NCI-H1092 treated with DMSO at 0.1 percent for 48 hours (cell line): ENCODE measurements at places on chromosomes 1 and 21.

DNA sequence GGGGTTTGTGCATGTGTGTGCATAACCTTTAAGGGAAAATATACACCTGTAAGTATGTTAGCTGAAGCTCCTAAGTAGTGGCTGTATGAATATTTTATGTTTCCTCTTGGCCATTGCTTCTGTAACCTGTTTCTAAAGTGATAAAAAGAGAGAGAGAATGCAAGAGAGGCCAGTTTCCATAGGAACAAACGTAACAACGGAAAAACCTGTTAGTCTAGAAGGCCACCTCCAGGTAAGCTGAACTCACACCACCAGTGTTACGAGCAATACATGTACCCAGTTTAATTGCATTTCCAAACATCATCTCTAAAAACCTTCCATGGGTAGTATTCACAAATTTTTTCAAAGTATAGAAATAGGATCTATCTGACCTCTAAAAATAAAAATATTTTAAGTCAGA, 63.1 kb downstream of the PLPPR4 start:
- DNase-seq: peak; percentile 16

DNA sequence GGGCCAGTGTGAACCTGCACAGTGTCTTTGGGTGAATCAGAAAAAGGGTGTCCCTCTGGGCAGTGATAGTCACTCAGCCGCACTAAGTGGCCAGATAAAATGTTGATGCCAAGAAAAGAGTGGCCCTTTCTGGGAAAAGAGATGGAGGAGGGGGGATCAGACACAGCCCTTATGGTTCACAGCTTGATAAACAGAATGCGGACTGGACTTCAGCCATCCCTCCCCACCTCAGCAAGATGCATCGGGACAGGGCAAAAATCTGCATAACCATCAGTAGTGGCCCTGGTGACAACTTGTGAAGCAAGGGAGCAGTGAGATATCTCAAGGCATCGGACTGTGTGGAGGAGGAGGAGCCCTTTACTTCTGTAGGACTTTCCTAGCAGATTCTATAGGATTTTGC, 353.8 kb upstream of the PLXNA2 start:
- no peak for DNase-seq

DNA sequence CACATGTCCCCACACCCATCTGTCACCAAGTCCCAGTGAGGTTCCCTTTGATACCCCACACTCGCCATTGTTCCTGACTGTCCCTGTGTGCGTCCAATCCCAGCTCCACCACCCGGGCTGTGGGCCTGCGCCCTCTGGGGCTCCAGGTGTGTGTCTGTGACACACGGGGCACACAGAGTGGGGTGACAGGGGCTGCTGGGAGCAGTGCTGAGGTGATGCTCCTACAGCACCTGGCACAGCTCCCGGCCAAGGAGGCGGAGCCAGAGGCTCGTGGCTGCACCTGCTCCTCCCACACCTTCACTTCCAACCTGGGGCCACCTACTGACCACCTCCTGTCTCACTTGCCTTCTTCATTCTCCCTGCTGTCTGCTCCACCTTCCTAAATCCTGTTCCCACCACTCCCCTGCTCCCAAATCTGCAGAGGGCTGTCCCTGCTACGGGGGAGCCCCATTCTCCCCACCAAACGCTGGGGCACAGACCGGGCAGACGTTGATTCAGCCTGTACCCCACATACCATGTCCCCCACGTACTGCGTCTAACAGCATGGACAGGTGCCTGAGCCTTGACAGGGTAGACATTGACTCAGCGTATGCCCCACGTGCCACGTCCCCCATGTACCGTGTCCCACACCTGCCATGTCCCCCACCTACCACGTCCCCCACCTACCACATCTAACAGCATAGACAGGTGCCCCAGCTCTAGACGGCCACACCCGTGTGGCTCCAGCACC, 16.4 kb downstream of the WDR4 start:
- DNase-seq: no peak

DNA sequence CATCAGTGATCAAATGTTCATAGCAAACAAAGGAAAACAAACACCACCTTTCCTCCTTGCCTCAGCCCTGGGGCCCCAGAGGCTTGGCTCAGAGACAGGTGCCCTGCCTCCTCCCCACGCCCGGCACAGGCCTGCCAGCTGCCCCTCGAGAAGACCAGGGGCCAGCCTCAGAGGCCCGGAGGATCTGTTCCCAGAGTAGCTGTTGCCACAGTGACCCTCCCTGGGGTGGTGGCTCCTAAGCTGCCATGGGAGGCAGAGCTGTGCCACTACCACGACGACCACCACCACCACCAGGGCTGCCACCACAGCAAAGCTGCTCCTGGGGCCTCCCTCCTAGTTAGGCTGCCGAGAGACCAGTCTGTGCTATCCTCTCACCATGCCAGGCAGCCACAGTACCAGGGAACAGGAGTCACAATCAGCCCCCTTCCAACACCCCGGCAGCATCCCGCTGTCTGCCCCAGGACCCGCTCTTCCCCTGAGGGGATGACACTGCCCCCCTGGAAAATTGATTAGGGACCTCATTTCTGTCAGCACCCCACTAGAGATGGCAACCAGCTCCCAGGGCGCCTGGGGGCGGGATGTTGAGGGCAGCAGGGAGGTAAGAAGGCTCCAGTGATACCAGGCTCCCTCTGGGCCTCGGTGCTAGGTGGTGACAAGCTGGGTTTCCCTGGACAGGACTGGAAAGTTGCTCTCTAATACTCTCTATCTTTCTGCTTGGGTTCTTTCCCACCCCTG, 30.5 kb downstream of the KCNC4 start:
- peak; percentile 76 for DNase-seq

DNA sequence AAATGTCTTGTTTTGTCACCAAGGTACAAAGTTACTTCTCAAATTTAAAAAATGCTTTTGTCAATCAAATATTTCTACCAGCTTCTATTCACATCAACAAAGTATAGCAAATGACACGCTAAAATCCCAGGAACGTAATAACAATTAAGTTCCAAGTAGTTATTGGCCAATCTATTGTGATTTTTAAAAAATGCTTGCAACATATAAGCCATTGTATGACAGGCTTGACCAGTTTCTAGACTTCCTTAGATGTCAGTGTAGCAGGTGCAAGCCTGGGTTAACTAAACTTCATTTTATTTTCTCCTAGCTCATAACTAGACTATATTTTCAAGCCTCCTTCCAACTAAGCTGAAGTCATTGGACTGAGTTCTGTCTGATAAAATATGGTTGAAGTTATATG, 494.5 kb upstream of the PKN2 start:
- no peak for DNase-seq

- DNase-seq: no peak
Measured at GRCh38 chr1:8674912-8675311, 142.5 kb downstream of the RERE start.
